ENCODE measurements at places on chromosomes 5 and 9.
A peak's percentile ranks its signal among the peaks of the same experiment; 100 is the strongest.

DNA sequence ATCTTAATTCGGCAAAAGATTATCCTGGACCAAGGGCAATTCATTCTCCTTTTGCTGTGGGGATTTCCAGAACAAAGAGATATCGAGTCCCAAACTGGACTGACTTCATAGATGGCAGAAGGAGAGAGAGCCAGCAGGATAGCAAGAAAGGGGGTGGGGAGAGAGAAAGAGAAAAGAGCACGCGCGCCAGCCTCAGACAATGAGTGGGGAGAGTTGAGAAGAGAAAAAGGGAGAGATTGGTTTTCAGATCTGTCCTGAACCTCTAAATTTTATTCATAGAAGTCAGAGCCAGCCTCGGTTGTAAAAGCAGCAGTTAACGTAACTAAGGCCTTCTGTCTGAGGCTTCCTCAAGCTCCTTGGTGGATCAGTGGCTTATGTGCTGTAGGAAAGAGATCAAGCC is 55.3 kb upstream of the ALDH1B1 start:
- DNase-seq: no peak

- peak; percentile 42 for DNase-seq
These were observed 26.3 kb upstream of the TENT4A start for GRCh38 chr5:6686915-6687409.

- no peak for DNase-seq
These were observed 59.9 kb upstream of the PLPP1 start for GRCh38 chr5:55594671-55595070.

GRCh38 chr5:175884214-175884613 is 12.8 kb downstream of the CPLX2 start:
- no peak for DNase-seq

DNA sequence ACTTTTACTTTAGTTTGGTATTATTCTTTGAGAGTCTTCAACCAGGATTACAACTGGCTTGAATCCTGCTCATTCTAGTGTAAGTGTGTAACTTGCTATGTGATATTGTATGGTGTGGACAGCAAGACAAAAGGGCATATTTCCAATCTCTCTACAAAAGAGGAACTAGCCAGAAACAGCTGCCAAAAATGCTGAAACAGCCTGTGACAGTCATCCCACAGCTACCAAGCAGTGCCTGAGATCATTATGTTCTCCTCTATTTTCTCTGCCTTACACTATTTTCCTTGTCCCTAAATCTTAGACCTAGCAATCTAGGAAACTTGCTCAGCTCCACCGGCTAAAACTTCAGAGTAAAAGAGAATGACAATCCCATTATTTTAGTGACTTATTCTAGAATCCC is 42.8 kb downstream of the WDR41 start:
- no peak for DNase-seq

DNA sequence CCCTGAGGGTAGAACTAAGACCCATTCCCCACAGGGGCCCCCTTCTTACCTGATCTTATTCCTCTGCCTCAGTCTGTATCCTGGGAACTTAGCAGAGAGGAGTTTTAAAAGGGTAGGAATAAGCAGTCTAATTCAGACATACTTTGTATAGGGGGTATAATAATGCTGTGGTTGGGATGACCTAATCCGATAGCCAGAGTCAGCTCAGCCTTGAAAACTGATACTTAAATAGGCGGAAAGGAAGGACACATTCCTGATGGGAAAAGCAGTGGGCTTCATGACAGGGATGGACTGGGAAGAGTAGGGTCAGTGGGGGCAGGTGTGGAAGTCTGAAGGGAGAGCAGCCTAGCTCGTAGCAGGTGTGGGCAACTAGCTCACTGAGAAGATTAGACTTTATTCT is 52.2 kb upstream of the TESK1 start:
- DNase-seq: no peak

- DNase-seq: no peak
These were observed 20.7 kb upstream of the EPB41L4B start for GRCh38 chr9:109341561-109341960.

DNA sequence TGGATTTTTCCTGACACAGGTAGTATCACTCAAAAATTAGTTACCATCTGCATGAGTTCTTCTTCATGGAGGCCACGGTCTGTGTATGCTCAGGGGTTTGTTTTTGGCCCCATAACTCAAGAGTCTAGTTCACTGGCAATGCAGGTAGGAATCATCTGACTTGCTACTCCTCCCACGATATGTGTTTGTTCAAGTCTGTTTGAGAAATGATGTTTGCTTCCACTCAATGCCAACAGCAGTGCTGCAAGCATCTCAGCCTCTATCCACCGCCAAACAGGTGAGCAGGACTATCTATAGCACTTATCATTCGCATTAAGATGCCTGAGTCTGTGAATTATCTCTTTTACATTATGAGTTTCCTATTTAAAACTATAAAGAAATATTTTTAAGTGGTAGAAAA is 264.8 kb upstream of the PTGER4 start:
- no peak for DNase-seq

DNA sequence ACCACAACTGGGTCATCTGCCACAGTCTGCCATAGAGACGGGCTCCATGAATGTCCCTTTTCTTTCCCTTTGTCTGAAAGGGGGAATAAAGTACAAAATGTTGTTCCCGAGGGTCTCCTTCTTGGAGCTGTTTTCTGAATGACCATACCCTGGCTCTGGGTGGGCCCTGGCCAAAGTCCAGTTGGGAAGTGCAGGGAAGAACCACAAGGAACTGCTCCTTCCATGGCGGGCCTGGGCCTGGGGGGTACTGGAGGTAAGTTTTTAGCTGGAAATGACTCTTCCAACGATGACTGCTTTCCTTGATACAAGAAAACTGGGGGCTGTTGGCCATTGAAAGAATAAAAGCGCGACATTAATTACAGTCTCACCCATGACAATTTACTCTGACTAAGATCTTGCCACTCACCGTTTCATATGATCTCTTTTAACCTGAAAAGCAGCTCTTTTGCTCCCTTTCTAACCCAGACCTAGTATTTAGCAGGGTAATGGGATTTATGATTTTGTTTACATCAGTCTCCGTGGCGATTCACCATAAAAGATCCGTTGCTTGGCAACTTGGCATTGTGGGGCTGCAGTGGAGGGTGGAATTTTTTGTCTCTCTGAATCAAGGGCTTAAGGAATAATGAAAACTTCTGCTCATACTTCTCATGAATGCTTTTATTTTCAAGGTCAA is 89.2 kb upstream of the PTCH1 start:
- DNase-seq: no peak

DNA sequence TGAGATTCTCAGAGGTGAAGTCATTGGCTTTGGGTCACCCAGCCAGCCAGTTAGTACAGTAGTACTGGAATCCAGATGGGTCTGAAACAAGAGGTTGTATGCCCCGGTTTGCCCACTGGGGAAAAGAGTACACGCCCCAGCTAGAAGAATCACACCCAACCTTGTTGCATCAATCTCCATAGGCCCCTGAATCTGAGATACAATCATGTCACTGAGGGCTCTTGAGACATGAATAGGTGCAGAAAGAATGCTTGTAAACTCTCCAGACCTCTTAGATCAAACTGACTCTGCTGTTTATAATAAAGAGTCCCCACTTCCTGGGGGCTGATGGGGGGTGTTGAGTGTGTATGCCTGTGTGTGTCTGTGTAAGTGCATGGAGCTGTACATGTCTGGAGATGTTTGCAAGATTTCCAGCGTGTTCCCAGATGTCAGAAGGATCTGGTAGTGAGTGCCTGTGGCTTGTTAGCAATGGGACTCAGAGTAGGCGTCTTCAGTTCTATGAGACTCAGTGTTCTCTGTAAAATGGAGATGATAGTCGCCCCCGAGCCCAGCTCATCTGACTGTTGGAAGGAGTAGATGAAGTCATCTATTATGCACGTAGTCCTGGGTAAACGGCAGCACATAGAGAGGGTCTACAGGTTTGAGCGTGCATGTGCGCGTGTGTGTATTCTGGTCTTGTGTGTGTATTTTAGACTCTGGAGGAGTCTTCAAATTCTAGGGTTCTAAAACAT is 48.2 kb downstream of the COL27A1 start:
- DNase-seq: no peak

DNA sequence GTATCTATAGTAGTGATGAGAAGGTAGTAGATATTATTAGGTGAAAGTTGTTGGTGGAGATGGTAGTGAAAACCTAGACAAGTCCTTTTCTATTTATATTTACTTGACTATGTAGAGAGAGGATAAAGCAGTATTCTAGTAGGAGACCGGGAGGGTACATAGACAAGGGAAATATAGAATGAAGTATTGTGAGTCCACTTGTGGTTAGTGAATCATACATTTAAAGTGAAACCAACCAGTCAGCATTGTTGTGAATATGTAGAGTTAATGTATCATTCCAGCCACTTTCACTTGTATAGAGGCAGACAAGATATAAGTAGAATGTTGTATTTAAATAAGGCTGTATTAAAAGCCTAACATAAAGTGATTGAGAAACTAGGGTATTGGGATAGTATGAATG is 1711.3 kb upstream of the ACO1 start:
- DNase-seq: no peak

- no peak for DNase-seq
These were observed 88.9 kb downstream of the LIFR start for GRCh38 chr5:38467353-38468040.

- DNase-seq: no peak
These were observed 12.8 kb upstream of the PHF19 start for GRCh38 chr9:120889606-120890271.

GRCh38 chr5:17163221-17163620 is 54.2 kb upstream of the BASP1 start:
- no peak for DNase-seq

- no peak for DNase-seq
These were observed 34.0 kb downstream of the PUM3 start for GRCh38 chr9:2809692-2810419.

DNA sequence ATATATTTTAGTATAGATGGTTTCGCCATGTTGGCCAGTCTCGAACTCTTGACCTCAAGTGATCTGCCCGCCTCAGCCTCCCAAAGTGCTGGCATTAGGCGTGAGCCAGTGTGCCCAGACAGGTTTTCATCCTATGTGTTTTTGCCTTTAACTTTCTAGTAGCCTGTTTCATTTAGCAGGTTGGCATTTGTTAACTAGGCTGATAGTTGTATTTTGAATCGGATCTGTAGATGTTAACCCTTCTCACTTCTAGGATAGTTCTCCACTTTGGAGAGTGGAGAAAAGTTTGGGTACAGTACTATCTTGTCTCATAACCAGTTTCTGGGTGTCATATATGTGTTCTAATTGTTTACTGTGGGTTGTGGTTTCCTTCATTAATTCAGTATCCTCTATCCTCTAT is 7.3 kb upstream of the FGF18 start:
- DNase-seq: no peak

- DNase-seq: no peak
These were observed 28.8 kb downstream of the TCERG1 start for GRCh38 chr5:146475906-146476305.

DNA sequence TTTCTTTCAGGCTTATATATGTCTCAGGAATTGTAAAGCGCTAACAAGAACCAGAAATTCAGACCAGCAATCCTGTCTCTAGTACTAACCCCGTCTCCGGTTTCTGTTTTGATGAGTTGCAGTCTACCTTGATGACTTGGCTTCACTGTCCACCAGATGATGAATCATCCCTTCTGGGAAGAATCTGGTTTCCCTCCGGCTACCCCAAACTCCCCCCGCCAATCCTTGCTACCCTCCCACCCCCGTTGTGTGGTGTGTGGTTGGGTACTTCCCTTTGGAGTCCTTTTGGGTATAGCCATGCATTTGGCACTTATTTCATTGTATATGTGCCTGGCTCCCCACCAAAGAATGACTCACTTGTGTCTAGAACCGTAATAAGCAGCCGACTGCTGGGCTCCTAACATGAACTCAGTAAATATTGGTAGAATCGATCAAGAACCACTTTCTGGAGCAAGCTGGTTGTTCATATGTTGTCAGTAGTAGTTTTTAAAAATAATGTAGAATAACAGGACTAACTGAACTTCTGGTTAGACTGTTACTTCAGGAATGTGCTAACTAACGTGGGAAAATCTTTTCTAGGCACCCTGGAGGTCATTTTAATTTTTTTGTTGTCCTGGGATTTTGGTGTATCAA is 8.3 kb upstream of the TGFBI start:
- no peak for DNase-seq

- DNase-seq: no peak
These were observed 54.7 kb downstream of the FXN start for GRCh38 chr9:69090140-69090750.

GRCh38 chr5:178536541-178537466 is 53.4 kb downstream of the COL23A1 start:
- no peak for DNase-seq

DNA sequence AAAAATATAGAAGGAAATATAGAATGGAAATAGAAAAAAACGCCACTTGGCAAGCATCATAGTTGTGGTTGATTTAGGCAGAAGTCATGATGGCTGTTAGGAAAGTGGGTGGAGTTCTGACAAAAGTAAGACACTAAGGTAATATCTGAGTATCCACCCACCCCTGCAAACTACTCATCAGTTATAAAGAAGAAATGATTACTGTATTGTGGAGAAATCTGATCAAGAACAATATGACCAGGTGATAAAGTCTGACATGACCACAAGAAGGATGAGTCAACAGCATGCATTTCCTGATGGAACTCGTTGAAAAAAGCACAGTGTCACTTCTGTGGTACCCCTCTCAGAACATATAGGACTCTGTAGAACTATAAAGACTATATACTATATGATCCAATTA is 343.4 kb upstream of the PAPPA start:
- DNase-seq: no peak

DNA sequence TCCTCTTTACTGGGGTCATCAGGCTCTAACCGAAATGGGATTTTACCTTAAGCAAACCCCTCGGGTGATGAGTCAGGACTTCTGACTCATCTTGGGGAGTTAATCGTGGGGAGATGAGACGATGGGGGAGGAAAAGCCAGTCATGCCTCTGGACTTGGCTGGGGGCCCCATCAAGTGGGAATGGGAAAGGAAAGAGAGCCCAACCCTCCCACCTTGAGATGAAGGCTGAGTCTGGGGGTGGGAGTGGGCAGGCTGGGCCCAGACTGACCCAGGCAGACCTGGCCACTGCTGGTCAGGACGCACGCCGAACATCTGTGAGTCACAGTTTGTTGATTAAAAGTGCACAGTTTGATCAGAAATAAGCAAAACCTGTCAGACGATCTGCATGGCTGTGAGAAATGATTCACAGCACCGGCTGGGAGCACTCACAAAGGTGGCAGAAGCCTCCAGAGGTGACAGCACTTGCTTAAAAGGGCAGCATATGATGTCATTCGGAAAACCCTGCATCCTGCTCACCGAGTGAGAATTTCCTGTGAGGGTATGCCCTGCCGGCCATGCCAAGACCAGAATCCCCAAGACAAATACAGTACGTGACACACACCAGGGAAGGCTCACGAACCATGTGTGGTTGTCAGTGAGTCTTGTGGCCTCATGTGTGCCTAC is 50.0 kb upstream of the SLC25A51 start:
- DNase-seq: no peak

GRCh38 chr5:65630981-65631380 is 6.2 kb downstream of the SHLD3 start:
- DNase-seq: no peak

DNA sequence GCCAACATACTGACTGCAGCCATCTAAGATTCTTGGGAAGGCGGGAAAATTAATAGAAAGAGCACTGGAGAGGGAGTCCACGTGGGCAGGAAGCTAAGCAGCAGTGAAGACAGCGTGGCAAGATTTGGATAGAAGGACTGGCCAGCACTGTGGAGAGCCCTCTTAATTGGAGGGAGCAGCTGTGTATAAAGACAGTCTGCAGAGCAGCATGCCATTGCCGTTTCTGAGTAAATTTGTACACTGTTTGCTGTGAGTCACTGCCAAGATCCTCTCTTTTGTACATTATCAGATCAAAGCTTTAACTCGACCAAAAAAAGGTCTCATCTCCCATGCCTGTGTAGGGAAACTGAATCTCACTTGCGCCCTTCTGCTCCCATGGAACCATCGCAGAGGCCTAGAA is 45.3 kb downstream of the INSYN2B start:
- DNase-seq: no peak

- no peak for DNase-seq
These were observed 5.5 kb upstream of the FIBCD1 start for GRCh38 chr9:130944510-130945058.
